ENCODE measurements at places on chromosomes 5 and 9. TPM values are rescaled to one million over a fixed set of nuclear protein-coding genes. Genes with fewer than 3 reads are reported as not detected.

Gene BTNL9
- 54.9 TPM for total RNA-seq

Gene GADD45G
- 27.1 TPM for total RNA-seq

Gene THBS4
- total RNA-seq: 153 TPM

Gene SOX30
- not detected for total RNA-seq

Gene SPINK6
- total RNA-seq: not detected

Gene DNAJC18
- total RNA-seq: 10.7 TPM

Gene DOCK2
- total RNA-seq: 14.9 TPM

Gene SERF1A
- 1.6 TPM for total RNA-seq

Gene PCDHGA4
- total RNA-seq: 6.7 TPM

Gene NMUR2
- not detected for total RNA-seq

Gene ASPN
- total RNA-seq: 18.4 TPM

Gene ZBTB34
- total RNA-seq: 12.0 TPM

Gene F2RL2
- not detected for total RNA-seq

Gene TMEM252
- total RNA-seq: not detected

Gene QRFP
- not detected for total RNA-seq

Gene GABRA1
- not detected for total RNA-seq

Gene SPATA31D4
- total RNA-seq: not detected

Gene FREM1
- total RNA-seq: 7.1 TPM

Gene LRRC19
- total RNA-seq: not detected

Gene PCDHB5
- total RNA-seq: 12.0 TPM

Gene CD274
- total RNA-seq: 2.8 TPM

Gene PCDHGB2
- total RNA-seq: 14.0 TPM

Gene GRIN3A
- total RNA-seq: not detected

Gene PCDHAC2
- 1.3 TPM for total RNA-seq

Gene BARHL1
- total RNA-seq: not detected

Gene ADGRD2
- total RNA-seq: not detected

Gene IFNE
- not detected for total RNA-seq

Gene ZDHHC21
- total RNA-seq: 18.4 TPM

Gene RMI1
- total RNA-seq: 1.8 TPM

Gene PCDHGC4
- 5.5 TPM for total RNA-seq

Gene GARIN3
- not detected for total RNA-seq

Gene GPX3
- 3,864 TPM for total RNA-seq

Gene SLC4A9
- not detected for total RNA-seq
